ENCODE measurements at places on chromosomes 6 and 20.

GRCh38 chr6:87483929-87484328, 11.2 kb downstream of the SLC35A1 start:
- DNase-seq: peak; percentile 37

- DNase-seq: no peak
These were observed 13.6 kb upstream of the TNFRSF21 start for GRCh38 chr6:47323321-47323720.

DNA sequence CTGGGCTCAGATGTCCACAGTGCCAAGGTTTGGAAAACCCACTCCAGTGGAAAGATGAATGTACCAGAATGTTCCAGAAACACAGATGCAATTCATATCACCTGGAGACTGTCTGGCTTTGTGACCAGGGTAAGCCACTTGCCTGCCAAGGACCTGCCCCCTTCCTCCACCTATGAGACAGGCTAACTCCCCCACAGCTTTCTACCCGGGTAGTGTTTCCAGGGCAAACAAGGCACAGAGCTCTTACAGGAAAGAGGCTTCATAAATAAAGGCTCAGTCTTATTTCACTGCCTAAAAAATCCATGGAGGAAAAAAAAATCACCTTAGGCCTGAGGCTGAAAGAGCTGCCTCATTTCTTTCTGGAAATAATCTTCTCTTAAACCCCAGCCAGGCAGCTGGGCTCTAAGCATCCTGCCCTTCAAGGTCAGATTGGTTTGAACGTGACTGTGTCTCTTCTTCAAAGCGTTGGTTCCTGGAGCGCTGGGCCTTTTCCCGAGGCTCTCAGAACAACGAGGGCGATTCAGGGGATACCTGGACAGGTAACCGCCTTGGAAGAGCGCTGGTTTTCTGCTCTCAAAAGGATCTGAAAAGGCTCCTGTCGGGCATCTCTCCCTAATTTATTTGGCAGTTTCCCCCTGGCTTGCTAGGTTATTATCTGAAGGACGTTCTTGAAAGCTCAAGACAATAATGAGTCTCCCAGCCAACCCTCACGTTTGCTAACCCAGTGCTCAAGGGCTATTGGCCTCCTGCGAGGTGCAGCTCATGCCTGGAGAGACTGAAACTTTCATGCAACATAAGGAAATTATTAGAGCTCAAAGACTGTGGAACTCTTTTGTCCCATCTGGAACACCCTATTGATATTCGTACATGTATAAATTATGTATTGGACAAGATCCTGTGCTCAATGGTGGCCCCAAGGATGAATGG, 199.2 kb upstream of the PMEPA1 start:
- no peak for DNase-seq

- DNase-seq: no peak
These were observed 950 bp downstream of the PEDS1 start for GRCh38 chr20:50152394-50153152.

- no peak for DNase-seq
These were observed 68.8 kb downstream of the PYGB start for GRCh38 chr20:25316506-25317190.

- no peak for DNase-seq
These were observed 127.9 kb upstream of the FOXO3 start for GRCh38 chr6:108432792-108433191.

DNA sequence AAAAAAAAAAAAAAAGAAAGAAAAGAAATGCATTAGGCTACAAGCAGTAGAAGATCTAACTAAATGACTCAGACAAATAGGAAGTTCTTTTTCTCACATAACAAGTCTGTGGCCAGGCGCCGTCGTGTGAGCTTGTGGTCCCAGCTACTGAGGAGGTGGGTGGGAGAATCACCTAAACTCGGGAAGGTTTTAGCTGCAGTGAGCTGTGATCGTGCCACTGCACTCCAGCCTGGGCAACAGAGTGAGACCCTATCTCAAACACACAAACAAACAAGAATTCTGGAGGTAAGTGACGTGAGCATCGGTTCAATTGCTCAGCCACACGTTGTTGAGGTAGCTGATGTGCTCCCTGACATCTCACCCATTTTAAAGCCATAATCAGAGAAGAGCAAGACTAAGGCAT, 37.9 kb upstream of the SLC23A2 start:
- DNase-seq: peak; percentile 61

GRCh38 chr20:46317685-46318177, 9.4 kb upstream of the CDH22 start:
- no peak for DNase-seq

DNA sequence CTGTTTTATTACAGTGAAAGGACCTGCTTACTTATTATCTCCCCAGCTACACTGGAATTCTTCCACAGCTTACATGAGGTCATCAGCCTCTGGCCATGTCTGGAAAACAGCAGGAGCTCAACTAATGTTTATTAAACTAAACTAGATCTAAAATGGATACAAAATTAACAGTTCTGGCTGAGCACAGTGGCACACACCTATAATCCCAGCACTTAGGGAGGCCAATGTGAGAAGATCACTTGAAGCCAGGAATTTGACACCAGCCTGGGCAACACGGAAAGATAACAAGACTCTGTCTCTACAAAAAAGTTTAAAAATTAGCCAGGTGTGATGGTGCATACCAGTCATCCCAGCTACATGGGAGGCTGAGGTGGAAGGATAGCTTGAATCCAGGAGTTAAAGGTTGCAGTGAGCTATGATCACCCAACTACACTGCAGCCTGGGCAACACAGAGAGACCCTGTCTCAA, 220.8 kb upstream of the MARCKS start:
- no peak for DNase-seq

GRCh38 chr6:37794825-37795224, 24.7 kb upstream of the ZFAND3 start:
- DNase-seq: no peak

GRCh38 chr6:23184351-23184750, 615.0 kb downstream of the HDGFL1 start:
- no peak for DNase-seq

- DNase-seq: no peak
These were observed 185.6 kb upstream of the EPHA7 start for GRCh38 chr6:93604951-93605350.

DNA sequence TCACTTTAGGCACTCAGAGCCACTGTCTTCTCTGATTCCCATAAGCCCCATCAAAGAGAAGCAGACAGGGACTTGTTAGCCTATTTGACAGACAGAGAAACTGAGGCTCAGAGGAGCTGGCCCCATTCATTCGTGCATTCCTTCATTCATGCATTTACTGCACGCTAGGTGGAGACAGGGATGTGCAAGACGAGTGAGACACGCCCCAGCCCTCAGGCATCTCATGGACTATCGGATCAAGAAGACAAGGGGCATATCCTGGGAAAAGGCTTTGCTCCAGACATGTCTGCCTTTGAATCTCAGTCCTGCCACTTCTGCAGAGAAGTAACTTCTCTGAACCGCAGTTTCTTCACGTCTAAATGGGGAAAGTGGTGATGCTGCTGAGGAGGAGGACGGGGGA, 54.1 kb downstream of the BPIFB1 start:
- no peak for DNase-seq

GRCh38 chr6:123380257-123380656, 256.5 kb downstream of the TRDN start:
- DNase-seq: peak; percentile 6

DNA sequence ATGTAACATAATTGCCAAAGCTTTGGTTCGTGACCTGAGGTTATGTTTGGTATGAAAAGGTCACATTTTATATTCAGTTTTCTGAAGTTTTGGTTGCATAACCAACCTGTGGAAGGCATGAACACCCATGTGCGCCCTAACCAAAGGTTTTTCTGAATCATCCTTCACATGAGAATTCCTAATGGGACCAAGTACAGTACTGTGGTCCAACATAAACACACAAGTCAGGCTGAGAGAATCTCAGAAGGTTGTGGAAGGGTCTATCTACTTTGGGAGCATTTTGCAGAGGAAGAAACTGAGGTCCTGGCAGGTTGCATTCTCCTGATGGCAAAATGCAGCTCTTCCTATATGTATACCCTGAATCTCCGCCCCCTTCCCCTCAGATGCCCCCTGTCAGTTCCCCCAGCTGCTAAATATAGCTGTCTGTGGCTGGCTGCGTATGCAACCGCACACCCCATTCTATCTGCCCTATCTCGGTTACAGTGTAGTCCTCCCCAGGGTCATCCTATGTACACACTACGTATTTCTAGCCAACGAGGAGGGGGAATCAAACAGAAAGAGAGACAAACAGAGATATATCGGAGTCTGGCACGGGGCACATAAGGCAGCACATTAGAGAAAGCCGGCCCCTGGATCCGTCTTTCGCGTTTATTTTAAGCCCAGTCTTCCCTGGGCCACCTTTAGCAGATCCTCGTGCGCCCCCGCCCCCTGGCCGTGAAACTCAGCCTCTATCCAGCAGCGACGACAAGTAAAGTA, 547 bp upstream of the ESR1 start:
- DNase-seq: no peak

DNA sequence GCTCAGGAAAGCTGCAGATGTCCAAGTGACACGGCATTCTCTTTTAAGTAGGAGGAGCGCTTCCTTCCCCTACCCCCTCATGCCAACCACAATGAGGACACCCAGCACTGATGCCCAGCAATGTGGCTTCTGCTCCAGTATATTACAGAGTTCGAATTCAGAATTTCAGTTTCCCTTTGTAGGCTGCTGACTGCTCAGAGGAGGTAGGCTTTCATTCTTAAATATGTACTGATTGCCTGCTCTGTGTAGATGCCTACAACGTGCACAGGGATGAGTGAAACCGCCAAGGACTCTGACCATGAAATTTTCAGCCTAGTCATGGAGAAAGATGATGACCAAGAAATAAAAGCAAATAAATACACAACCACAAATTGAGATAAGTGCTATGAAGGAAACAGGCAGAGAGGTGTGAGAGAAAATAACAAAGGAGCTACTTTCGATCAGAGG, 50.9 kb upstream of the TNFAIP3 start:
- DNase-seq: peak; percentile 51

GRCh38 chr20:56875803-56876202, 246.7 kb downstream of the TFAP2C start:
- no peak for DNase-seq

GRCh38 chr6:161830866-161831616, 557.2 kb upstream of the AGPAT4 start:
- DNase-seq: no peak

- no peak for DNase-seq
These were observed 72.8 kb downstream of the ATXN1 start for GRCh38 chr6:16688436-16688835.

DNA sequence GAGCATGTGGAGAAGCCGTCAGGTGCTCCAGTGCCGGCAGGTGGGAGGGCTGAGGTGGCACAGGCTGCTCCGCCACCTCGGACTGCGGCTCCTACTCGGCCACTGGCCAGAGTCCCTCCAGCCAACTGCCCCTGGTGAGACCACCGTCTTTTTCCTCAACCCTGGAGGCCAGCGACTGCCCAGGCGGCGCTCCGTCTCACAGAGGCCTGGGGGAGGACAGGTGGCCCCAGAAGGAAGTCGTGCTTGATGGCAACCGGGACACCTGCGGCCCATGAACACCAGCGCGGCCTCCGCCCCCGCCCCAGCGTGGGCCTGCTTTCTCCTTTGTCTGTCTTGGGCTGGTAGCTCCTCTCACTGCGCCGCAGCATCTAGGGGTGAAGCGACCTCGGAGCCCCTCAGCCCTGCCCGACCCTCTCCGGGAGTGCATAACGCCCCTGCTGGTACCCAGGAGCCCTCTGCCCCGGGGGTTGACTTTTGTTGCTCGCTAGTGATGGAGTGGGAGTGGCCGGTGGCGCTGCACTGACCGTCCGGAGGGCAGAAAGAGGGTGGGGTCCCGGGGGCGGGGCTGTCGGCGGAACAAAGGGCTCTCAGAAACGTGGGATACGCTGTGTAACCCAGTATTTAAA, 706 bp upstream of the TUBB2B start:
- DNase-seq: no peak

DNA sequence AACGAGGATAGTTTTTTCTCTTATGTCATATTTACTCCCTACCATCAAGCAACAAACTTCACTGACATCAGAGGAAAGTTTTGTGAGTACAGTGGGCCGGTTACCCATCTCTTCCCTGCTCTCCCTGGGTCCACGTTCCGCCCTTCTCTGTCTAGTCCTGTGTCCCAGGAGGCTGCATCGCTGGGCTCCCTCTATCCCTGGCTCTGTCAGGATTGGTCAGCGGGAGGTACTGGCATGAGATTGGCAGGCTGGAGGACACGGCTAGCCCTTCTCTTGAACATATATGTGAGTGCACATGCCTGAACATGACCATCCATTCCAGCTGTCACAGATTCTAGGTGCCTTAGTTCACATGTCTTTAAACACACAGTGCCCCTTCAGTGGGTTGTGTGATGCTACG, 30.3 kb upstream of the TMEM181 start:
- no peak for DNase-seq

GRCh38 chr6:159701413-159701999, 8.5 kb upstream of the SOD2 start:
- DNase-seq: no peak

DNA sequence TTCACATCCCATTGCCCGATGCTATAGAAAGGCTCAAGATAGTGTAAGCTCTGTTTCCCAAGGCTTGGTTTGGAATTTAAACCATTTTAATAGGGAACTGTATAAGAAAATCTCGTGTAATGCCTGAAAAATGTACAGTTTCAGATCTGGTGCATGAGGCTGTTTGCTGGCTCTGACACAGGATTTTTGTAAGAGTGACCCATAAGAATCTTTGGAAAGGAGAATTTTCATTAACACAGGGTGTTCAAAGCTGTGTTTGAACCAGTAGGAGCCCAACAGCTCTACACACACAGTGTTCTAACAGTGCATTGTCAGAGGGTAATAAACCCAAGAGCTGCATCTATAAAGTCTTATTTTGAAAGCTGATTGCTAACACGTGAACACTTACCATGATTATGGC, 293.5 kb downstream of the PRL start:
- no peak for DNase-seq

GRCh38 chr6:135300576-135300975, 119.5 kb downstream of the MYB start:
- no peak for DNase-seq

- DNase-seq: peak; percentile 9
These were observed 90.3 kb downstream of the ARHGAP18 start for GRCh38 chr6:129619579-129620233.

DNA sequence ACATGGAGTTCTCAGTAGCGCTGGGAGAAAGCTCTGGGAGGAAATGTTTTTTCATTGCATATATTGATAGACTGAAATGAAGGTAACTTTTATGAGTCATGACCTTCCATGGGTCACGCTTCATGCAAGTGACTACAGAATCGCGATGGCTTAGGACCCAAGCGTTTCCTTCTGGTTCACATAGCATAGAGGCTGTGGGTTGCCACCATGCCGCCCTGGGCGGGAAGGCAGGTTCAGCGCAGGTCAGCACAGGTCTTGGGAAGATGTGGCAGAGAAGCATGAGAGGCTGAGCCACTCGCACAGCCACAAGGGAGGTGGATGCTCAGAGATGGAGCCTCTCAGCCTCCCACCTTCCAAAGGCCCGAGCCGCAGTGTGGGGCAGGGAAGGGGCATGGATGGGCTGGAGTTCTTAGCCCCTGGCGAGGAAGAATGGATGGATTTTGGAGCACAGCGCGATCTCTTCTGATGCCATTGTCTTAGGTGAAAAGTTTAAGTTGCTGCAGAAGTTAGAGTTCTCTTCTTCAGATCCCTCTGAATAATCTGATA, 219.5 kb downstream of the SMOC2 start:
- no peak for DNase-seq

GRCh38 chr20:37228082-37228481, 33.5 kb downstream of the GHRH start:
- DNase-seq: no peak

Measured in GM12865 (cell line).